SK-N-SH treated with all-trans-retinoic acid at 6 μM for 48 hours (cell line): ENCODE measurements at places on chromosomes 4 and X.

- ATAC-seq, result peak; percentile 63
Observed at GRCh38 chr4:101649790-101650515, 140.6 kb upstream of the BANK1 start.

- peak; percentile 74 for ATAC-seq
Observed at GRCh38 chrX:38717871-38718270, 83.4 kb upstream of the MID1IP1 start.

- ATAC-seq, result no peak
Observed at GRCh38 chr4:74948236-74948635, 15.3 kb downstream of the PARM1 start.

GRCh38 chr4:2860391-2861348 lies 17.0 kb downstream of the ADD1 start:
- ATAC-seq, result peak; percentile 75

- no peak for ATAC-seq
Observed at GRCh38 chr4:39687014-39687413, 10.9 kb upstream of the UBE2K start.

DNA sequence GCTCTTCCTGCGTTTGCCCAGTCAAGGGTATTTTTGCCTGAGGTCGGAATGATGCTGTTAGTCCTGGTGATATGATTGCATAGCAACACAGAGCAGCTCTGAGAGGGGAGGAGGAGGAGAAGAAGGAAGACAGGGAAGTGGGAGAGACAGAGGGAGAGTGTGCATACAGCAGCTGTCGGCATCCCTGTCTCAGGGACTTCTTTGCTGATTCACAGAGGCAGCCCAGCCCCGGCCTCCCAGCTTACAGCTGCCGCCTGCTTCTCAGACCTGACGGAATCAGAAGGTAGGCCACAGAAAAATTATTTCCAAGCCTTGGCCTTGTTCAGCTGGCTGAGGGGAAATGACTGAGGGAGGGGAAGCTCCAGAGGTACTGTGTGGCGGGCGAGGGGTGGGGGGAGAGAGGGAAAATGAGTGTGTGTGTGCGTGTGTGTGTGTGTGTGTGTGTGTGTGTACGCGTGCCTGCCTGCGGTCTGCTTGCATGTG lies 319 bp downstream of the DRP2 start:
- no peak for ATAC-seq

DNA sequence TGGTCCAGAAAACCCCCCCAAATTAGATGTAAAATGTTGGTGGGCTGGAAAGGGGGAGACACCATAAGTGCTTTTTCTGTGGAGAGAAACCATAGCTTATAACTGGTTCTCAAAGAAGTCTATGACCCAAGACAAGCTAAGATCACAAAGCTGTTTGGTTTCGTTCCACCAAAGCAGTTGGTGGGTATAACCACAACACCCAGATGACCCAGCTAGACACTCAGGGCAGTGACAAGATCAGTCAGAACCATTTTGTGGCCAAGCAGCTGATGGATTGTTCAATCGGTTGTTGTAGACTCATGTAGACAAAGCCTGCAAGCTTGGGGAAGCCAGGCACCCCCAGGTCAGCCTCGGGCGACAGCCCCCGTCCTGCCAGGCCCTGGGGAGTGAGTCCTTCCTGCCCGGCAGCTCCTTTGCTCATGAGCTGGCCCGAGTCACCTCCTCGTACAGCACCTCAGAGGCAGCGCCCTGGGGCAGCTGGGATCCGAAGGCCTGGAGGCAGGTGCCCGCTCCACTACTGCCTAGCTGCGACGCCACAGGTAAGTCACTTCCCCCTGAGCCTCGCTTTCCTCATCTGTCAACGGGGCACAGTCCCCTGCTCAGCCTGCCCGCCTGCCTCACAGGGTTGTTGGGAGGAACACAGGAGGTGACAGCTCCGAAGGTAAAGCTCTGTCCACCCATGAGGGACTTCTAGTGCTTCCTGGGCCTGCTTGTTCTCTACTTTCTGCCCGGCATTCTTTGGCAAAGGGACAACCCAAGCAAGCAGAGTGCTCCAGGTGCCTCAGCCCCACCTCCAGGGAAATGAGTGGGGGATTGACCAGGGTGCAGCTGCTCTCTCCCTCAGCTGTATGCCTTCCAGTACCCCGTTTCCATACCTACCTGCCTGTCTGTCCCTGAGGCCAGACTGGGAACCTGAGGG lies 65.2 kb upstream of the MTM1 start:
- no peak for ATAC-seq

DNA sequence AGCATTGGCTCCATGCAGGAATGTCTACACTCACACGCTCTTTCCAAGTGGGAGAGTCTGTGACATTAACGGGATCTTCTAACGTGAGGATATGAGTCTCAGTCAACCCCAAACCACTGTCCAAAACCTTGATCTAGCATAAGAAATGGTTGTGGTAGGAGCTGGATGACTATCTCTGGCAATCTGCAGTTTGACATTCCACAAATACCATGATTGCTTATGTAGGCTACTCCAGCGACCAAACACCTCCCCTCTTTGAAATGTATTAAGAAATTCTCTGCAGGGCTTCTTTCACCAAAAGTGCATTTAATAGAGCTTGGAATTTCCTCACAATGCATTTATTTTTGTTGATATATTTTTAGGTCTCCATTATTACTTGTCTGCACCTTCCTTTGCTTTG lies 14.1 kb upstream of the STX18 start:
- peak; percentile 95 for ATAC-seq

DNA sequence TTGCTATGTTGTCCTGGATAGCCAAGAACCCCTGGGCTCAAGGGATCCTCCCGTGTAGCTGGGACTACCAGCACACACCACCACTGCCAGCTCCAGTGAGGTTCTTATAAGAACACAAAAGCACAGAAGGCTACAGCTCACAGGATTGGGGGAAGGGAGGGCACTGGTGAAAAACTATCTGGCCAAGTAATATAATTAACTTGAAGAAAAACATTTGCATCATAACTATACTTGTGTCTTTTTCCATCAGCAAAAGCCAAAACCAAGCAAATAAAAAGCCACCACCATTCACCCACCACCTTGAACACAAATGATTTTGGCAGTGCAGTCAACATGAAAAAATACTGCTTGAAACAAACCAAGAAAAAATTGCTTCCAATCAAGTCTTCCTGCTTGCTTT lies 188.2 kb downstream of the MAML3 start:
- peak; percentile 32; the same call in 1 of the 3 replicates for ATAC-seq

- no peak for ATAC-seq
Observed at GRCh38 chr4:45120163-45120562, 393.8 kb upstream of the GNPDA2 start.

DNA sequence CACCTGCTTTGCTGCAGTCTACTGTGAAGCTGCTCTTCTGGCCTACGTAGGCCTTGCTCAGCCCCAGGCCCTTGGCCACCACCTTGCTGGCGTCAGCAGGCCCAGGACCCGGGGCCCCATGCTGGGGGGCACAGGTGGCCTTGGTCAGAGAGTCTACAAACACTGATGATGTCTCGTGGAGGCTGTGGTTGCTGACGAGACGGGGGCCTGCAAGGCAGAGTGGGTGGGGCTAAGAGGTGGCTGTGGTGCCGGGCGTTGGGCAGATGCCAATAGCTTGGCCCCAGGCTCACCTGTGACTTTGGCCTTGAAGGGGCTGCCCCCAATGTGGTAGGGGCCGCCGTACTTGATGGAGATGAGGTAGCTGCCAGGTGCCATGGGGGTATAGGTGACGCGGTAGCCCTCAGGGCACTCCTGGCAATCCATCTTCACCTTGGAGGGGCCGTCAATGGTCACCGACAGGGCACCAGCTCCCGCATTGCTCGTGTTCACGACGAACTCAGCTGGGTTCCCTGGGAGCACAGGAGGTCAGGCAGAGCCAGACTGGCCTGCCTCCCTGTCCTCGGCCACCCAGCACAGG lies 25.0 kb downstream of the FLNA start:
- ATAC-seq, result no peak

DNA sequence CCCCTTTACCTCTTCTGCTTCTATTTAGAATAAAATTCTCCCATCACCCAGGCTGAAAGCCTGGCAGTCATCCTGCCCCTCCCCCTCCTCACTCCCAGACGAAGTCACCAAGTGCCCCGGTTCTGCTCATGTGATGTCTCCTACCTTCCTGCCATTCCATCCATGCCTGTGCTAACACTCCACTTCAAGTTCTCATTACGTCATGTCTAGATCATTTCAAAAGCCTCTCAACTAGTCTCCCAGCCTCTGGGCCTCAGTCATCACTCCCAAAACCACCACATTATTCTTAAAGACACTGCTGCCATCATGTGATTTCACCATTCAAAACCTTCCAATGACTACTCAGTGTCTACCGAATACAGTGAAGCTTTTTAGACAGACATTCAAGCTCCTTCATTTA lies 17.2 kb upstream of the HOPX start:
- no peak for ATAC-seq

DNA sequence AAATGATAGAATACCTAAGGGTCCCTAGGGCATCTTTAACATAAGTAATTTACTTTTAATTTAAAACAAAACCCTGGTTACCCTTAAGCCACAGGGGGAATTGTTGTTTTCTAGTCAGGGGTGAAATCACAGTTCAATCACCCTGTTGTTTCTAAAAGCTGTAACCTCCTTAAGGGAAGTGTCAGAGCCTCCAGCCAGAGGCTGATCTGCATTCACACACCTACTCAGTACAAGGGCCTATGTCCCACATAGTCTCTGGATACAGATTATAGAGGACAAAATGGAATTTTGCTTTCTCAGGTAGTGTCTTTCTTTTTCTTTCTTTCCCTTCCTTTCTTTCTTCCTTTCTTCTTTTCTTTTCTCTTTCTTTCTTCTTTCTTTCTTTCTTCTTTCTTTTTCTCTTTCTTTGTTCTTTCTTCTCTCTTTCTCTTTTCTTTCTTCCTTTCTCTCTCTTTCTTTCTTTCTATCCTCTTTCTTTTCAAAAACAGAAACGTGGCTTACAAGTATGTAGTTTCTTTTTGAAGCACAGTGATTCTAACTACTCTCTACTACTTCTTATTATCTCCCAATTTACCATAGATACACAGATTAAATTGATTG lies 31.1 kb upstream of the BMPR1B start:
- no peak for ATAC-seq

GRCh38 chr4:6560416-6561172 lies 14.4 kb upstream of the MAN2B2 start:
- ATAC-seq, result no peak; the same call in 2 of the 3 replicates

DNA sequence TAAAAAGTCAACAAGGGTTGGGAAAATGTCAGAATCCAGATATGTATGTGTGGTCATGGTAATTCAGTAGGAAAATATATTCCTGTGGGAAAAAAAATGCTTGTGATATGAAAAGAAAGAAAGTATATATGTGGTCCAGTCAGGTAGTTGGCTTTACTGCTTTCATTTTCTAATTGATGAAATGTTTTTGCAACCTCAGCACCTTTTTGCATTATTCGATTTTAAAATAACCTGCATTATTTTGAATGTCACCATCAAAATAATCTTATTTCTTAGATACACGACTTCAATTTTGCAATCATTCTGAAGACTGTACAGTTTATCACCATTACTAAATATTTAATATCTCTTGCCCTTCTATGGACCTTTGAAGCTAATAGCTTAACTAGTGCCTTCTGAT lies 170.8 kb upstream of the SPANXN4 start:
- no peak for ATAC-seq

DNA sequence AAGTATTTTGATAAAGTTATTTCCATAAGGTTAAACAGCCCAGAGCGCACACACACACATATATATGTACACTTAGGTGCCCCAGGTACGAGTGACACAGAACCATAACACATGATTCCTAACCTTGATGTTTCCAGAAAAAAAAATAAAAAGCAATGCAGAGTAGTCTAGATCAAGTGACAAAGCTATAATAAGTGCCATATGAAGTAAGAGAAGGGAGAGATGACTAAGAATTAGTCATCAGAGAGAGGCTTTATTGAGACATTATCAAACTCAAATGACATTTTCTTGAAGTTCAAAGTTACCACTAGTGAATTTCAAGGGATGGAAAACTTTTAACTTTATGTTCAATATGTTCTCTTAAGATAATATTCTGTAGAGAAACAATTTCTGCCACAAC lies 215.0 kb downstream of the HTR2C start:
- peak; percentile 55; the same call in 1 of the 3 replicates for ATAC-seq

DNA sequence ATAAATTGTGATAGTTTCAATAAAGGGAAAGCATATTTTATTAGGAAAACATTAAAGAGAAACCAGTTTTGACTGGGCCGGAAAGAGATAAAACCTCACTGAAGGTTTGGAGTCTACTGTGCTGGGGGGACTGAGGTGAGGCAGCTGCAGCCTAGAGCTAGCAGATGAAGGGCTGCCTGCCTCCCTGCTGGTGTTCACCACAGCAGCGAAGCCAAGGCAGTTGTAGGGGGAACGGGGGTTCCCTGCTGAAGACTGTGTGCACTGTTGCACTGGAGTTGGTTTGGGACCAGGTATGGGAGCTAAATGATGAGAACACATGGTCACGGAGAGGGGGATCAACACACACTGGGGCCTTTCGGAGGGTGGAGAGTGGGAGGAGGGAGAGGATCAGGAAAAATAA lies 546.5 kb upstream of the SMIM31 start:
- ATAC-seq, result no peak

DNA sequence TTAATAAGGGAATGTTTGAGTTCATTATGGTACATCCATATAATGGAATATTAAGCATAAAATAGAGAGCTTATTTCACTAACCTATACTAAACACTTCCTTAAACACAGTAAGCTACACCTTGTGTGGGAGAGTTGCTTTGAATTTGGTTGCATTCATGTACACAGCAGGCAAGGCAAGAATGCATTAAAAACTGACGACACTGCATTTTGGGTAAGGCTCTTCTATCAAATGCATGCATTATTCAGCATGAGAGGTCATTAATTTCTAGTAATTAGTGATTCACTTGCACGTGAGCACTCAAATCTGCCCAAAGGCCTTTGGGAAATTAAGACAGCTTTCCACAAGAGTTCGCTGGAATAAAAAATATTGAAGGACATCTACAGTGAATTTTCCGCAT lies 8.8 kb upstream of the C1GALT1C1 start:
- no peak for ATAC-seq

DNA sequence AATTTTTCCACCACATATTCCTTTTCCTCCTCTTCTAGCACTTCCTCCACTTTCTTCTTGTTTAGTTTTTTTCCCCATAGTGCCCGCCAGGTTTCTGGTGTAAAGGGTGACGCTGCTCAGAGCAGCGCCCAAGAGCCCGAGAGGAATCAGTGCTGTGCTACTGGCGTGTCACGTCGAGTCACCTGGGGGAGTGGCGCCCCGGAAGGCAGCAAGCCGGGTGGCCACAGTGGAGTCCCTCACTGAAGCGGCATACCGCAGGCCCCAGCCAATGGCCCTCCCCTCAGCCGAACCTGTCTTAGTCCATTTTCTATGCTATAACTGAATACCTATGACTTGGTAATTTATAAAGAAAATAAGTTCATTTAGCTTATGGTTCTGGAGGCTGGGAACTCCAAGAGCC lies 51.5 kb downstream of the SPIN4 start:
- ATAC-seq, result no peak

DNA sequence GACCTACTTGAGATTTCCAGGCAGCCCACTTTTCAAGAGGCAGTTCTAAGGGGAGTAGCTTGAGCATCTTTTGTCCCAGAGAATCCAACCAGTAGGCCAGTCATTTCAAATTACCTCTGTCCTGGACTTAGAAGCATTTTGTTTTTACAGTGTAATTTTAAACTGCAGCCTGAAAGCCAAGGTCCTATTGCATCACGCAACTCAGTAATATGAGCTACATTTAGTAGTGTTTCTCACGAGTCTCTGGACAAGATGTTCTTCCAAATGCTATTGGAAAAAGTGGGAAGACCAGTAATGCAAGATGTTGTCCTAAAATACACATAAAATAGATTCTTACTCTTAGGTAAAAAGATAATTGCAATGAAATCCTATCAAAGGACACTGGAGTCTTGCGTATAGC lies 182.5 kb upstream of the ARX start:
- ATAC-seq, result no peak
